ENCODE measurements at places on chromosomes 16 and 17. TPM values are rescaled to one million over a fixed set of nuclear protein-coding genes. Genes with fewer than 3 reads are reported as not detected.
A peak's percentile ranks its signal among the peaks of the same experiment; 100 is the strongest.

GRCh38 chr16:31711344-31711845, 162.2 kb upstream of the ZNF267 start:
- DNase-seq = no peak

GRCh38 chr16:10911267-10911666, 31.0 kb downstream of the DEXI start:
- DNase-seq = no peak

Gene ZNF423
- 0.21 TPM for total RNA-seq

Gene SMPD3
- 0.05 TPM for total RNA-seq

- DNase-seq = no peak
These were observed 16.0 kb upstream of the SBK1 start for GRCh38 chr16:28276301-28276700.

GRCh38 chr16:9845661-9846361, 336.4 kb downstream of the GRIN2A start:
- peak; percentile 9 for DNase-seq

DNA sequence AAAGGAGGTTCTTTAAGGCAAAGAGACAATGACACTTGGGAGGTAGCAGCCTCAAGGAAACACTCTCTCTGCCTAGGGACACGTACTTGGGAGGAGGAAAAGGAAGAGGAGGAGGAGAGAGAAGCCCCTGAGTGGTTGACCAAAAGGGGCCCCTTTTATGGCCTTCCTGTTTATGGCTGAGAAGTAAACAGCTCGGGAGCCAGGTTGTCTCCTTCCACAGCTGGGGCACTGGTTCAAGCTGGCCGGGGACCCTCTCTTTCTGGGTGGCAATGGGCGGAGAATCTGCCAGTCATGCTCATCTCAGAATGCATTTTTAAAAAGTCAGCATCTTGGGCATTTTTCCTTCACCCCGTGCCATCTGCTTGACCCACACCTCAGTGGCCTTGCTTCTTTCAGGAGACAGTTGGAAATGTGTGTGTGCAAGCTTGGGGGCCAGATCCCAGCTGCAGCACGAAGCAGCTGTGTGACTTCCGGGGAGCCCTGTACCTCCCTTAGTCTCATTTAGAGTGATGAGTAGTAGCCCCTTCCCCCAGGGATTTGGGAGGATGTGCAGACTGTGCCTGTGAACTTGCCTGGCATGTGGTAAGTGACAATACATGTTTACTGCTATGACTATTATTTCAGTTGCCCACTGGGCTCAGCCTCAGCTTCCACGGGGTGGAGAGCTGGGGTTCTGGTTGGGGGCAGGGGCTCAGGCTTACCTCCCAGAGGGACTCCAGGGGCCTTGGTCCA, 33.8 kb upstream of the SALL1 start:
- DNase-seq = no peak

DNA sequence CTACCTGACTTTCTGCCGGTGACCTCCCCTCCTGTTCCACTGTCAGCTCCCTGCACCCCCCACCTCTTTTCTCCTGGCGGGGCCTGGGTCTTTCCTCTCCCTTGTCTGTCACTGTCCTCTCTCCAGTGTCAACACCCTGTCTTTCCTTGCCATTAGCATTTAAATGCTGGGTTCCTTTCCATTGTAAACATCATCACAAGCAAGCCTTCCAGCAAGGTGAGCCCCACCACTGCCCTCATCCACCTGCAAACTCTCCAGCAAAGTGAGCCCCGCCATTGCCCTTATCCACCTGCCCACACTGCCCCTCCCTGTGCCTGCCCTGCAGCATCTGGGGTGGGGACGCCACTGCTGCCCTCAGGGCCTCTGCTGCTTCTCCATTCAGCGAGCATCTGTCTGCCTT, 195.0 kb downstream of the ENGASE start:
- no peak for DNase-seq

GRCh38 chr16:87342504-87342903, 25.3 kb upstream of the C16orf95 start:
- DNase-seq = no peak

Gene PLEKHG4
- total RNA-seq = 0.32 TPM

Gene SDR42E1
- 1.0 TPM for total RNA-seq

DNA sequence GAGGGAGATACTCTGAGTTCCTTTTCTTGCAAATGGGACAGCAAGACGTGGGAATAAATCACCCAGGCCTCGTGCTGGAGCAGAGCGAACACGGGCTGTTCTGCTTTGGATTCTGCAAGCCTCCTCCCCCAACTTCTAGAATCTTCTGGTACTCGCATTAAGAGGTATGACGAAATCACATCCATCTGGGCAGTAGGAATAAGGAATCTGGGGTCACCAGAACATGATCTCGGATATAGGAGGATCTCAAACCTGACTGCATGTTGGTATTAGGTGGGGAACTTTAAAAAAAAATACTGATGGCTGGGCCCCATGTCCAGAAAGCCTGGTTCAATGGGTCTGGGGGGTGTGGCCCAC, 49.8 kb upstream of the USP7 start:
- no peak for DNase-seq

DNA sequence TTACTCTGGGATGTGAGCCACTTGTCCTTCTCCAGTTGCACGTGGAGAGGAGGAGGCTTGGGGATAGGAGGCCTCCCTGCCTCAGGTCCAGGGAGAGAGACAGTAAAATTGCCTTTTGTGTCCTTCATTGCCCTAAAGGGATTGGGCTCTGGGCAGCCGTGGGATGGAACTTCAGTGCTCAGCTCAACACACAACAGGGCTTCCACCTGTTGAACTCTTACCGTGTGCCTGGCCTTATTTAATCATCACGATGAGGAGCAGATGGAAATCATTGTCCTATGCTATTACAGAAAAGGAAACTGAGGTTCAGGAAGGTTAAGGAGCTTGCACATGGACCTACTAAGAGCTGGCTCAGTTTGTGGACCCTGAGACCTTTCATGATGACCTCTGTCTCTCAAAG, 92.4 kb upstream of the CDC42EP4 start:
- DNase-seq = no peak

Gene ADGRG1
- 38.8 TPM for total RNA-seq

- DNase-seq = no peak
These were observed 536 bp downstream of the TMC6 start for GRCh38 chr17:78127888-78128550.

GRCh38 chr17:46788796-46789195, 29.7 kb downstream of the WNT3 start:
- no peak for DNase-seq

- peak; percentile 10 for DNase-seq
These were observed 28.5 kb upstream of the MEAK7 start for GRCh38 chr16:84532855-84533486.

DNA sequence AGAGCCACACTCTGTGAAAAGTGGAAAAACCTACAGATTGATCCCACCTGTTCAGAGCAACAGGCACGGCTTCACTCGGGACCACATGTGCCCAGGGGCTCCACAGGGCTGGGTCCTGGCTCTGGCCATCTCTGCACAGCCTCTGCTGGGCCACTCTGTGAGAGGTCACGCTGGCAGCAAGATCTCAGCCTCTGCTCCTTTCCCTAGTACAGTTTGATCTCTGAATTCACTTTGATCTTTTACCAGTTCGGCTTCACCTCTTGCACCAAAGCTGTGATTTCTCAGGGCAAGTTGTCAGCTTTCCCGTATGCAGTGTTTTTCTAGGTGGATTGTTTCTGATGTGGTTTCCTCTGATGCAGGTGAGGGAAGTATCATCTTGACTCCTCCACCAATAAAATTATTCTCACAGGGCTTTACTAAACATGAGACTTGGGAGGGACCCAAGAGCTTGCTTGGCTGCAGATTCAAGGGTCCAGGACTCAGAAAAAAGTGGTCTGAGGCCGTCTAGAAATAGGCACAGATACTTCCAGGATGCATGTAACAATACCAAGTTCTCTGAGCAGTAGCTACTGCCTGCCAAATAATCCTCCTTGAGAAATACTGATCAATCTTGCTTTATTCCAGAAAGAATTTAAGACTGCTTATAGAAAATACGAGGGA, 24.0 kb upstream of the ALDH3A1 start:
- DNase-seq = no peak

DNA sequence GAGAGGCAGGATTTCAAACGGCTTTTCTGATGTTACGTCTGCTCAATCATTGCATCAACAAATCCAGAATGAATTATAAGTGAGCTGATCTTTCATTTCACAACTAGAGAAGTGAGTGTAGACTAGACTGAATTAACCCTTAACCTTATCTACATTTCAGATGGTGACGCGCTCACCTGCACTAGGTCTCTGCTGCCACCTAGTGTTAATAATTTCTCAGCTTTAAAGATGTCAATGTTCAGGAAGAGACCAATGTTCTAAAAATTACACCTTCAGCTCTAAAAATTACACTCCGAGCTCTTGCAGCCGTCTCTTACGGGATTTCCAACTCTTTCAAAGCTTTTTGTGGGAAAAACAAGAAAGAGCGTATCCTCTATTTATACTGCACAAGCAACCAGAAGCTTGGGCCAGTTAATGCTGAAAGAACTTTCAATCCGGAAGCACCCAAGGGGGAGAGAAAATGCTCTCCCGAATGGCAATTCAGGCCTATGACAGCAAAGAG, 88.2 kb upstream of the FA2H start:
- peak; percentile 47 for DNase-seq

Gene RCVRN
- not detected for total RNA-seq

DNA sequence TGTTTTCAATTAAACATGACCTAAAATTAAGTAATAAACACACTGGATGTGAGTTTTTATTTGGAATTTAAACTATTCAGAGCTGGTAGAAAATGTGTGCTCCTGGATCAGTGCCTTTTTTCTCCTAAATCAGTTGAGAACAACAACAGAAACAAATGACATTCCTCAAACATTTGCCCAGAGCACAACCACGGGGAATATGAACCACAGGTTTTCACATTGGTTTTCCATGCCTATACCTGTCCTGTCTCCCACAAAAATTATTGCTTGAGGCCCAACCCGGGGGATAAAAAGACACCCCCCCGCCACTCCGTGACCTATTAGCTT, 6.8 kb downstream of the HSBP1 start:
- DNase-seq = no peak

Gene NPIPA8
- not detected for total RNA-seq

GRCh38 chr16:70453892-70454221, 538 bp upstream of the FCSK start:
- peak; percentile 72 for DNase-seq

GRCh38 chr16:21702276-21702675, 38.5 kb downstream of the OTOA start:
- DNase-seq = peak; percentile 32

- no peak for DNase-seq
These were observed 31.0 kb downstream of the NAGPA start for GRCh38 chr16:5002699-5003143.

DNA sequence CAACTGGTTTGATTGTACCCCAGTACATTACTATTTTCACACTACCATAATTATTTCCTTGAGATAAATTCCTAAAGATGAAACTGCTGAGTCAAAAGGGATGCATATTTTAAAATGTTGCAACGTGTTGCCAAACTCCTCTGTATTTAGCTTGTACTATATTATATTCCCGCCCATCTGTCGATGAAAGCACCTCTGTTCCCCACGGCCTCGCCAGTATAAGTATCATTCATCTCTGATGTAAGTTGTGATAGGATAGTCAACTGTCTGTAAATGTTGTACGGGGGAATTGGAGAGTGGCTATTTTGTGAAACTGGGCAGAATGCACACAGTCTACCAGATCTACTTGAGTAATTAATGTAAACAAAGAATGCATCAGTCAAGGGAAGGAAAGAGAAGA, 47.7 kb upstream of the TNRC6A start:
- no peak for DNase-seq

GRCh38 chr17:12789481-12790248, at the start of gene ARHGAP44:
TSS of gene ARHGAP44 (plus strand) at chr17:12789498. CDS start at chr17:12789839, 341 bp downstream.
- peak; percentile 44 for DNase-seq

- DNase-seq = no peak
These were observed 49.3 kb upstream of the ETV4 start for GRCh38 chr17:43595466-43595865.

Gene SLC25A19
- total RNA-seq = 7.5 TPM

- DNase-seq = no peak
These were observed 35.1 kb upstream of the CHMP6 start for GRCh38 chr17:80956321-80957190.

- peak; percentile 29 for DNase-seq
These were observed 8.2 kb downstream of the TUFM start for GRCh38 chr16:28837672-28838557.

DNA sequence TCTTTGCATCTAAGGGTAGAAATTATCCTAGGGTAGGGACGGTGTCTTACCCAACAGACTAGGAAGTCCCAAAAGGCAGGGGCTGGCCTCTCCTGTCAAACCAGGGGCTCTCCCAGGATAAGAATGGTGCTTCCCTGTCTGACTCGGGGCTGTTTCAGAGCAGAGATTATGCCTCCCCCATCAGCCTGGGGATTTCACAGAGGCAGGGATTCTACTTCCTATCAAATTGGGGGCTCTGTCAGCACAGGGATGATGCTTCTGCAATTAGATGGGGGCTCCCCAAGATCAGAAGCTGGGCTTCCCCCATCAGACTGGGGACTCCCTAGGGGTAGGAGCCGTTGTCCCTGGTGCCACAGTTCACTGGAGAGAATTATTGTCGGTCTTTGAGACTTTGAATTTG, 2.3 kb downstream of the NXPH3 start:
- DNase-seq = no peak

- peak; percentile 38 for DNase-seq
These were observed 2.2 kb downstream of the GSPT1 start for GRCh38 chr16:11913425-11914079.

GRCh38 chr17:72318131-72318530, 197.3 kb downstream of the SOX9 start:
- no peak for DNase-seq

DNA sequence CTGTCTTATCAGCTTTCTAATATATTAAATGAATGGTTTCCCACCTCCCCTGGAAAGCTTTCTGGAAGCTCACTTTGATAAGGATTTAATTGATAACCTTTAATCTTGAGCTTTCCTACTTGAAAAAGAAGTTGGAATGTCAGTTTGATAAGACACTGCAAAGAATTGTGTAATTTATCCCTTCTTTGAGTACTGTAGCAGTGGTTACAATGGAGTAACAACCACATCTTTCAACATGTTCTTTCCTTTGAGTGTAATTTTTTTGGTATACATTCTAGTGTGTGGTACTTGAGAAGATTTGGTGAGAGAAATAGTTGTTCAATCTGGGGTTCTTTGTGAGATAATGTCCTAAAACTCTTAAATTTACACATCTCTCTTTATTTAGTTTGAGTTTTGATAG, 43.4 kb downstream of the CPD start:
- no peak for DNase-seq

GRCh38 chr17:50432125-50432762, 6.2 kb downstream of the ACSF2 start:
- DNase-seq = no peak

Gene TEKT5
- not detected for total RNA-seq

GRCh38 chr16:67000384-67001351, 12.3 kb downstream of the CES4A start:
- DNase-seq = peak; percentile 36

GRCh38 chr17:57778306-57778705, 33.2 kb upstream of the CCDC182 start:
- no peak for DNase-seq

- no peak for DNase-seq
These were observed 12.9 kb upstream of the ITGAD start for GRCh38 chr16:31380201-31380600.

DNA sequence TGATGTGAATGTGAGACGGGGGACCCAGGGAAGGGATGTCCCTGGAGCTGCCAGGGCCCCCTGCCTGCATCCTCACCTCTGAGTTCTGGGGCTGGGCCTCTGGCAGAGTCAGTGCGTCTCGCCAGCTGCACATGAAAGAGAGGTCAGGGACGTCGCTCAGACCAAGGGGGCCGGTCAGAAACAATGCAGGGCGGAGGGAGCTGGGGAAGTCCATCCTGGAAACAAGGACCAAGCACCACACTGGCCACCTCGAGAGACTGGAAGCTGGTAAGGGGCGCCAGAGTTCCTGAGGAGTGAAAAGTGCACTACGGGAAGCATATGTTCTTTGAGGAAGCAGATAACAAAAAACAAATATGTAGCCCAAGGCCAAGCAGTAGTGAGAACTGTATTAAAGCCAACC, 2.1 kb downstream of the TAF1C start:
- DNase-seq = no peak
